Stimulated activated CD8-positive, alpha-beta memory T cell treated with anti-CD3 and anti-CD28 coated beads, Interleukin-7, amount 100 ng/mL, for 48 hours (primary cell): ENCODE measurements at places on chromosomes 7 and 10.

DNA sequence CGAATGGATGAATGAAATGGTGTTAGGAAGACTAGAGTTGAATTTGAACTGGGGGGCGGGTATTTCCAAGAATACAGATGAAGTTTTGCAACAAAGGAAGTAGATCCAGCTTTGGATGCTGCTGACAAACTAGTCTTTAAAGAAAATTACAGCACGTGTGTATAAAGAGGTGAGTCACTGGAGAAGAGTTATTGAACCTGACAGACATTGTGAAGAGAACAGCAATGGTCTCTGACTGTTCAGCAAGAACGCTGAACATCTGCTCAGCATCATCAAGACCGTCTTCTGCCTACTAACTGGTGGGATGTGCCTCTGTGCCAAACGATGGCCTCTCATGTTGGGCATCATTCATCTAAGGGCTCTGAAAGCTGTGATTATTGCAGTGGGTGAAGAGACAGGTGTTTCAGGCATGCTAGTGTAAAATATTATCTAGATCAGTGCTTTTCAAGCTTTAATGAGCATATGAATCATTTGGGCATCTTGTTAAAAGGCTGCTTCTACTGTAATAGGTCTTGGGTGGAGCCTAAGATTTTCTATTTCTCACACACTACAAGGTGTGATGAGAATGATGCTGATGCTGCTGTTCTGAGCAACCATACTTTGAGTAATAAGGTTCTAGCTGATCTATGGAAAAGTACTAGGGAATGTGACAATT, 291.3 kb downstream of the PTEN start:
- no peak for DNase-seq

GRCh38 chr7:123624527-123625183, 23.0 kb downstream of the ASB15 start:
- DNase-seq, result peak; percentile 44

DNA sequence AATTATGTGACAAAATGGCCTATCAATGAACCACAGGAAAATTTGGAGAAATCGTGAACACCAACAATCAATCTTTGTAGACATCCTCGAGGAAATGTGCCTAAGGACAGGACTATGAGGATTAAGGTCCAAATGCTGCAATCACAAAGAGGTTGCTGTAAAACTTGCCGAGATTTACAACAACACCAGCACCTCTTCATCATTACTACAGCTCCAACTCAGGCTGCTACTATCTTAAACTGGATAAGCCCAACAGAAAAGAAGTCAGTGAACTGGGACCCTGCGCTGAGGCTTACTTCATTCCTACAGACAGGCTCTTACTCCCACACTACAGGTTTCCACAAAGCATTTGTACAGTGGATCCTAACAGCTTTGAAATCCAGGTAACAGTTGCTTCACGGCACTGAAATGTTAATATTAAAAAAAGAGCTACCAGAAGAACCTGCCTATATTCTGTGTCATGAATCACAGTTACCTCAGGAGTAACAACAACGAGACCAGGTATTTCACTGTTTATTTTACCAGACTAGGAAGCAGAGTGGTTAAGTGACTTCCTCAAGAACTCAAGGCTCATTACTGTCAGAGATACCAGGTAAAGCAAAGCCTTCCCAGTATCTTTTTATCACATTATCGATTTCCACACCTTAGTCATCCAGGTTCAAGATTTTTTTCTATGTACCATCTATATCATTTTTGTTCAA, 23.9 kb downstream of the CACUL1 start:
- DNase-seq, result no peak

GRCh38 chr7:87473986-87474385, 1.5 kb downstream of the ABCB4 start:
- DNase-seq, result no peak

DNA sequence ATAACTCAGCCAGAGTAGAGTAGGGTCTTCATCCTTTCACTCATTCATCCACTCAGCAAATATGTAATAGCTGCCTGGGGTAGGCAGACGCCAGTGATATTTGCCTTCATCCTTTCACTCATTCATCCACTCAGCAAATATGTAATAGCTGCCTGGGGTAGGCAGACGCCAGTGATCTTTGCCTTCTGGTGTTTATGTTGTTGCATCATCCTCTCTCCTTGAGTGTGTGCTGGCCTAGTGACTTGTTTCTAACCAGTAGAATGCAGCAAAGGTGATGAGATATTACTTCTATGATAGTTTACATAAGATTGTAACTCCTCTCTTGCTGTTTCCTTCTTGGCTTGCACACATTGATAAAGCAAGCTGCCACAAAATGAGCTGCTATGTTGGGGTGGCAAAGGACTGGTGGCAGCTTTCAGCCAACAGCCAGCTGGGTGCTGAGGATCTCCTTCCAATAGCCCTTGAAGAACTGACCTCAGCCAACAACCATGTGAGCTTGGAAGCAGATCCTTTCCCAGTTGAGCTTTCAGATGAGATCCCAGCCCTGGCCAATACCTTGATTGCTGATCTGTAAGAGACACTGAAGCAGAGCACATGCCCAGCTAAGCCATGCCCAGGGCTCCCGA, 23.2 kb upstream of the MTPN start:
- no peak for DNase-seq

DNA sequence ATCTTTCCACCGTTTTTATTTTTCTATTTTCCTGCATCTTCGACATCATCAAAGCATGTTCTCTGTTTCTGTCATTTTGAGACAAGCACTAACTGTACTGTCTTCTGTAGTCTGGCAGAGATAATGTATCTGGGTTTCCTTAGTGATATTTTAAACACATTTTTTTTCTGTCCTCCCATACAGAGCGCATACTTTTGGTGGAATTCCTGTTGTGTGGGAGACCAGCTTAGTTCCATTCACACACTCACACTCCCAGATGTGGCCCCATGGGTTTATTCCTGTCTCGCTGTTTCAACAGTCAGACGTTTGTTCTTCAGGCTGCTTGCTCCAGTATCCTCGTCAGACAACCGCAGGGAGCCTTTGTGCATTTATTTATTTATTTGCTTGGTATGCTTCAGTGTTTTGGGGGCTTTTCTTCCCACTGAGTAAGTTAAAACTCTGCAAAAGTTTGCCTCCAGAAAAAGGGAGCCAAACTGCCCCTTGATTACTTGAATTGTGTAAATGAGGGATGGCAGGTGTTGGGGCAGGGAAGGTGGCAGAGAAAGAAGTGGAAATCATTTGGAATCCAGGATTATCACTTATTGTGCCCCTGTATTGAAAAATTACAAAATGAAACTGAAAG, 456.8 kb upstream of the KLF6 start:
- DNase-seq, result no peak

GRCh38 chr7:94195201-94195600, 191.0 kb upstream of the BET1 start:
- DNase-seq, result no peak

GRCh38 chr7:107661865-107662379, 1.3 kb downstream of the SLC26A4 start:
- no peak for DNase-seq

DNA sequence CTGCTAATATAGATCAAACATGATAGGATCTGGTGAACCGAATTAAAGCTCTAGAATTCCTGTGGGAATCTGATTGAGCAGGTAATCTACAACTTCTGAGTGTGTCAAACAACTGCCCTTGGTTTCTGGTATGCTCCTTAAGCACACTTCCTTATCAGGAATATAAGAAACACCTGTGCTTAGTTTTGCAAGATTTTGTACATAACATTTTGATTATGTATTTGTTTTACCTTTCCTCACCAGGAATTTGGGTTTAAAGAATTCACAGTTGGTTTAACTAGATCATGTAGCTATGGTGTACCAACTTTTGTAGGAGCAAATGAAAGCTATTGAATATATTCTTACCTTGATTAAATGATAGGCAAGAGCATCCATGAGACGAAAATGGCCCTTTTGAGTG, 40.6 kb downstream of the MCU start:
- no peak for DNase-seq

- DNase-seq, result no peak
Observed at GRCh38 chr10:29163746-29164145, 125.1 kb upstream of the LYZL1 start.

GRCh38 chr7:140983802-140984201, 30.9 kb downstream of the MRPS33 start:
- DNase-seq, result no peak

DNA sequence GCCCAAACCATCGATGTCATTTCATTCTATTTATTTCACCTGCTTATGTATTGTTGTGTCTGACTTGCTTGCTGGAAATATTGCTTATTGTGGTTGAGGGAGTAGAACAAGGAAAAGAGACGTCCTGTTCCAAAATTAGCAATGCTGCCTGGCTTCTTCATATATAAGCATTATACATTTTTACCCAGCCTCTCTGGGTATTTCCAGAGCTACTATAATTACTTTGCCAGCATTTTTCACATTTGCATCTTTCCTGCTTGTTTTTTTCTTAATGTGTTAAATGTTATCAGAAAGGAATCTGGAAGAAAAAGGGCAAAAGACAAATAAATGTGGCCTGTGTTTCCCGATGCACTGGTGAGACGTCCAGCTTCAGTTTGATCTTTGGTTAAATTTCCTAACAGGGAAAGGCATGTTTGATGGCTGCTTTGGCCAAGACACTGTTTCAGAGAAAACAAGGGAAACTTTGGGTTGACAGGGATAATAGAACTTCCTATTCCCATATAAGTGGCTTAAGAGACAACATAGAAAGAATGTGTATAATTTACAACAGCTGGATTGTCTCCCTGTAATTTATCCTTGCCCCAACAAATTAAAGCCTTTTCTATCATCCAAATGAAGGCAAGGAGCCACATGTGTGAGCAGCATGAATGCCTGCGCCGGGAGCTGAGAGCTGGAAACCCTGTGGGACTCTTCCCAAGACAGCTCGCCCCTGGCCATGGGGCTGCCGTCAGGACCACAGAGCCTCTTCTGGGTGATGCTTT, 671.1 kb upstream of the CELF2 start:
- DNase-seq, result no peak

DNA sequence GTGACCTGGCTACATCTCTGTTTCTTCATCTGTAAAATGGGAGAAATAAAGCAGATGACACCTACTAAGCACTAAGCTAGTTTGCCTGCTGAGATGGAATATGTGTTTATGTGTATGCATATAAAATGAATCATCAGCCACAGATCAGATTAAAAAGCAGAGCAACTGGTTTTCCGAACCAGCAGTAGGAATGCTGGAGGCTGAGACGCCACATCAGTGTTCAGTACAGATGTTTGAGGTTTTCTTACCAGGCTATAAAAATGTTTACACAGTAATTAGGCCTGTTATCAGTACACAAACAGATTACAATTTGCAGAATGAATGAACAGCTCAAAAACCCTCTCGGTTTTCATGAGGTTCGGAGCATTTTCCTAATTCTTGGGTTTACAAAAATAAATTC, 85.8 kb downstream of the CALN1 start:
- DNase-seq, result no peak

DNA sequence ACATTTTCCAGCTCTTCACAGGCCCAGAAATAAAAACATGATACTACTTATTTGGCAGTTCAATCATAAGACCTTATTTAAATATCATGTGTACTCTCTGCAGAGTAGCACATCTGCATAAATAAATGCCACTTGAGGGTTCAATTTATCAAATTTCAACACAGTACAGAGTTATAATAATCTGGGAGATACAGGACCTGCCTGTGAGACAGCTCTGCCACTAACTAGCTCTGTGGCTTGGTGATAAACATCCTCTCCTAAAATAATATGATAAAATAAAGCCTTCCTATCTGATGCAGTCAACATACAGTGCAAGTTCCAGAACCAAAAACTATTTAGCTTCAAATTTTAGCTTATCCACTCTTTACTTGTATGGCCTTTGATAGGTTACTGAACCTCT, 90.9 kb upstream of the GATAD1 start:
- DNase-seq, result no peak

GRCh38 chr7:139294951-139295575, 46.1 kb upstream of the FMC1 start:
- DNase-seq, result no peak
